A549 treated with AZD2906 at 1 μM for 4 hours (cell line): ENCODE measurements at places on chromosomes 2 and 18. TPM values are rescaled to one million over a fixed set of nuclear protein-coding genes. Genes with fewer than 3 reads are reported as not detected.

Gene SLC8A1
- total RNA-seq: 0.20 to 0.40 TPM (median 0.30 TPM) in 5 replicates

Gene FBXO48
- 0.40 to 0.61 TPM (median 0.56 TPM) in 5 replicates for total RNA-seq

Gene TTR
- total RNA-seq: 0.27 to 0.42 TPM (median 0.30 TPM) in 3 of 5 replicates, not detected in the others

Gene PTPRN
- 0.95 to 1.5 TPM (median 1.3 TPM) in 5 replicates for total RNA-seq

Gene ATOH8
- total RNA-seq: 19.8 to 30.1 TPM (median 27.1 TPM) in 5 replicates

Gene SCYGR3
- not detected in 5 replicates for total RNA-seq

Gene RPL31
- 1,487 to 2,270 TPM (median 2,213 TPM) in 5 replicates for total RNA-seq

Gene SP140
- total RNA-seq: 0.14 TPM in 1 of 5 replicates, not detected in the others

Gene CIB4
- 0.17 to 0.19 TPM in 2 of 5 replicates, not detected in the others for total RNA-seq

Gene CAPN14
- total RNA-seq: 0.01 to 0.04 TPM (median 0.03 TPM) in 5 replicates

Gene VWC2L
- not detected in 5 replicates for total RNA-seq

Gene GNAL
- 4.9 to 6.6 TPM (median 5.5 TPM) in 5 replicates for total RNA-seq

Gene LAMA1
- total RNA-seq: 0.06 to 0.16 TPM (median 0.09 TPM) in 5 replicates

Gene MAL
- total RNA-seq: 0.14 to 0.34 TPM (median 0.25 TPM) in 5 replicates

Gene DOK6
- not detected in 5 replicates for total RNA-seq

Gene TRIM54
- total RNA-seq: 0.82 to 1.2 TPM (median 0.95 TPM) in 5 replicates

Gene MOB1A
- 72.8 to 79.4 TPM (median 78.2 TPM) in 5 replicates for total RNA-seq

Gene UNC50
- 40.5 to 45.0 TPM (median 43.8 TPM) in 5 replicates for total RNA-seq

Gene IL18RAP
- 0.03 to 0.25 TPM (median 0.09 TPM) in 4 of 5 replicates, not detected in the other for total RNA-seq

Gene TMEM17
- total RNA-seq: 3.9 to 4.6 TPM (median 4.2 TPM) in 5 replicates

Gene MSTN
- not detected in 5 replicates for total RNA-seq

Gene RAMP1
- 0.07 to 0.10 TPM in 2 of 5 replicates, not detected in the others for total RNA-seq

Gene ACOXL
- not detected in 5 replicates for total RNA-seq

Gene LIMS2
- total RNA-seq: 5.8 to 10.2 TPM (median 7.8 TPM) in 5 replicates

Gene NT5DC4
- total RNA-seq: 0.06 to 0.94 TPM in 2 of 5 replicates, not detected in the others

Gene EIF2AK2
- total RNA-seq: 16.2 to 31.7 TPM (median 20.8 TPM) in 5 replicates

Gene SCG2
- 0.94 to 1.4 TPM (median 1.1 TPM) in 5 replicates for total RNA-seq

Gene PNO1
- total RNA-seq: 45.2 to 58.5 TPM (median 49.3 TPM) in 5 replicates
